ENCODE measurements at places on chromosomes 4 and X. TPM values are rescaled to one million over a fixed set of nuclear protein-coding genes. Genes with fewer than 3 reads are reported as not detected.

RAB33A gene
- 6.2 TPM for total RNA-seq

COL25A1 gene
- total RNA-seq, result not detected

MAGEB1 gene
- total RNA-seq, result not detected

NAP1L2 gene
- 1.4 TPM for total RNA-seq

GJB1 gene
- total RNA-seq, result 73.3 TPM

SNCA gene
- 5.1 TPM for total RNA-seq

SATL1 gene
- not detected for total RNA-seq
